Breast epithelium (tissue), 4 donors: ENCODE measurements at places on chromosomes 1 and 21. TPM values are rescaled to one million over a fixed set of nuclear protein-coding genes. Genes with fewer than 3 reads are reported as not detected.
A peak's percentile ranks its signal among the peaks of the same experiment; 100 is the strongest.

DNA sequence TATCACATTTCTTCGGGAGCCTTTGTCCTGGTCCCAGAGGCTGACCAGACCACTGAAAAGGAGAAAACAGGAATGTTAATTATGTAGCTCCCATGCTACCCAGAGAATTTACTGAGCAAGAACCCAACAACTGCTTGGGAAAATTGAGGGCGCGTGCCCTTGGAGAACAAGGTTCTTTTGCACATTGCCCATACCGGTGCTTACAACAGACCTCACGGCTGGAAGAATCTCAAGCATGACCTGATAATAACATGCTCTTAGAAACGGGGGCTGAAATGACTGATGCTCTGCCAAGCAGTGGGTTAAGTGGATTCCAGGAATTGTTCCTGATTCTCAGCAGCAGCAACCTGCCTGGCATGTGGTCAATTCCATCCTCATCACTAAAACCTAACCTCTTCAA is 49.3 kb upstream of the AJAP1 start:
- no peak overlapping the region for H3K4me3 ChIP-seq
- no peak overlapping the region for H3K27ac ChIP-seq
- no peak for DNase-seq
- peaks cover 53% of the 10 kb centered on the region for H3K27me3 ChIP-seq
- H3K36me3 ChIP-seq: no peaks in the 10 kb centered on the region
- no peaks in the 10 kb centered on the region for H3K4me1 ChIP-seq

GRCh38 chr1:167486090-167486824 is 32.1 kb downstream of the CD247 start:
- no peak for DNase-seq
- no peaks in the 10 kb centered on the region for H3K36me3 ChIP-seq
- no peaks in the 10 kb centered on the region for H3K4me1 ChIP-seq
- H3K27ac ChIP-seq: no peak overlapping the region
- H3K27me3 ChIP-seq: no peaks in the 10 kb centered on the region

- no peaks in the 10 kb centered on the region for H3K4me1 ChIP-seq
- H3K27me3 ChIP-seq: no peaks in the 10 kb centered on the region
- no peaks in the 10 kb centered on the region for H3K36me3 ChIP-seq
- H3K27ac ChIP-seq: no peak overlapping the region
These were observed 275.4 kb upstream of the BEND5 start for GRCh38 chr1:49052102-49052501.

- no peaks in the 10 kb centered on the region for H3K36me3 ChIP-seq
- no peak overlapping the region for H3K27ac ChIP-seq
- no peak overlapping the region for H3K4me3 ChIP-seq
- H3K4me1 ChIP-seq: no peaks in the 10 kb centered on the region
- no peak for DNase-seq
These were observed 13.4 kb downstream of the COP1 start for GRCh38 chr1:176193663-176194062.

GRCh38 chr1:76335882-76336281 is 261.3 kb downstream of the ST6GALNAC3 start:
- no peaks in the 10 kb centered on the region for H3K27me3 ChIP-seq
- H3K4me3 ChIP-seq: no peak overlapping the region
- no peaks in the 10 kb centered on the region for H3K4me1 ChIP-seq
- no peak overlapping the region for H3K27ac ChIP-seq

DNA sequence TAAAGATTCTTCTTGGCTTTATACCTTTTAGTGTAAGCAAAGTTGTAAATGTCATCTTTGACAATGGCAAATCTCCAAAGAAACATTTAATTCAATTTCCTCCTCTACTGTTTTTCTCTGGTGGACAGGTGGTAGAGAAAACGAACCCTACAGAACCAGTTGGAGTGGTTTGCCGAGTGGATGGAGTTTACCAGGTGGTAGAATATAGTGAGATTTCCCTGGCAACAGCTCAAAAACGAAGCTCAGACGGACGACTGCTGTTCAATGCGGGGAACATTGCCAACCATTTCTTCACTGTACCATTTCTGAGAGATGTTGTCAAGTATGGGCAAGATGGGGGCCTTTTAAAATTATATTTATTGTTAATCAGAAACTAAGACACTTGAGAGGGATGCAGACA is 25.8 kb downstream of the UAP1 start:
- H3K4me1 ChIP-seq: peaks cover 7% of the 10 kb centered on the region
- peak; percentile 64 for DNase-seq
- no peak overlapping the region for H3K4me3 ChIP-seq
- no peaks in the 10 kb centered on the region for H3K27me3 ChIP-seq
- no peaks in the 10 kb centered on the region for H3K36me3 ChIP-seq

DNA sequence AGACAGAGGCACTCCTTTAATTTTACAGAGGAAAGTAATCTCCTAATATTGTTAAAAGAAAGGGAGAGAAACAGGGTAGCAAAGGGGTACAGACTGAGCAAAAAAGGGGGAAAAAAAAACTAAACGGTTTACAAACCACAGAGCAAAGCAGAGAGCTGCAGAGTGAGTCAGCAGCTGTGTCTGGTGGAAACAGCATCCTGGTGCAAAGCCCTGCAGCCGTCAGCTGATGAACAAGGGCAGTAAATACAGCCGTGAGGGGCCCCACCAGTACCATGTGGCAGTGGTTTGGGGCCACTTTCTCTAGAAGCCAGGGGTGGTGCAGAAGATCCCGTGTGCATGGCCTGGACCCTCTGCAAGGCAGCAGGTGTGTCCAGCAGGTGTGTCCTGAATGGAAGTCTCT is 111.3 kb downstream of the ERG start:
- no peak overlapping the region for H3K27ac ChIP-seq
- DNase-seq: no peak
- no peaks in the 10 kb centered on the region for H3K27me3 ChIP-seq
- H3K4me1 ChIP-seq: no peaks in the 10 kb centered on the region

DNA sequence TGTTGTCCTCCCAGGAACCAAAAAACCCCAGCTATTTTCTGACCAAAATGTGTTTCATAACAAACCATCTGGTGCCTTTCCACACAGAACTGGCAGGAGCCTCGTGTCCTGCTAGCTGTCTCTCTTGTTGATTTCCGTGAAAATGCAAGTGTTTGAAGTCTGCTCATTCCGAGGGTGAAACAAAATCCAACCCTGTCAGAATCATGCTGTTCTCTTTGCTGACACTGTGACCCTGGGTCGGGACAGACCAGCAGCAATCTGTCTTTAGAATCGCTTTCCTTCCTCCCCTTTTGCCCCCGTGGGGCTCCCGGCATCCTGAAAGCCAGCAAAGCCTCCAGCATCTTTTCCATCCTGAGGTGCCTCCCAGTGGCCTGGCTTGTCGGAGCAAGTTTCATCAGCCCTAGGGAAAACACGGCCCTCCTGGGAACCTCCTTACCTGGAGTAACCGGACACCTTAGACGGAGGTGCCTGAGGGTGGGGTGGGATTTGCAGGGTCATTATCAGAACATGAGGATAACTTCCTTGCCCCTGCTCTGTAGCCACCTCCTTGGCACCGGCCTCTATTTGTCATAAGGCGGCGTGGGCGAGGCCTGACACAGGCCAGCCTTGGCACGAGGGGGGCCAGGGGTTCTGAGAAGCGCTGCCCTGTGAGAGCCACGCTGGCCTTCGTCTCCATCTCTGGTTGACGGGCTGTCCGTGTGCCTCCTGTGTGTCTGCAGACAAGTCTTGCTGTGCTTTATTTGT is 24.9 kb downstream of the LDLRAP1 start:
- peaks cover 8% of the 10 kb centered on the region for H3K4me1 ChIP-seq
- DNase-seq: peak; percentile 75
- H3K36me3 ChIP-seq: no peaks in the 10 kb centered on the region

DNA sequence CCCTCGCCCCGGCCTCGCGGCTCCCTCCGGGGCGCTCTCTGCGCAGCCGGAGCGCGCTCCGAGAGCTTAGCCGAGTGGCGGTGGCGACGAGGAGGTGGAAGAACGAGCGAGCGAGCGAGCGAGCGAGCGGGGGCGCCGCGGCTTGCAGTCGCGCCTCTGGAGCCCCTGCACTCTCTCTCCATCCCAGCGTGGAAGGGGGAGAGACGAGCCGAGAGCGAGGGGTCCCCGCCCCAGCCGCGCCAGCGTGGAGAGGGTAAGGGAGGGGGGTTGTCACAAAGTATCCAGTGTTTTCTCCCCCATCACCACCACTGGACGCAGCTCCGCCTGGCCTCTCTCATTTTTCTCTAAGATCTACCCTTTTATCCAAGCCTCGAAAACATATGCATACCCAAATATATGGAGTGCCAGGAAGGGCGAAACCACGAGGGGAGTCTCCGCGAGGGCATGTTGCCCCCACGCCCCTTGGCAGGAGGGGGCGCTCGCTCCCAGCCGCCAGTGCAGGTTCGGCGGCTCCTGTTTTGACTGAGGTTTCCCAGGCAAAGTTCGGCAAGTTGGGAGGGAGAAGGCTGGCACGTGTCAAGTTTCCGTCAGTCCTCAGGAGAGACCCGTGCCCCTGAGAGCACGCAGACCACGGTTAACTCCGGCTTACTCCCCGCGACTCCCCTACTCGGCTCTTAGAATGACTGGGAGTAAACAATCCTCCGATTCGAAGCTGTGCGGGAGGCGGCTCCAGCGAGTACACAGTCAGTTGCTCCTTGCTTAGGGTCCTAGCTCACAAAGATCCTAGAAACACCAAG is 569 bp upstream of the DAB1 start:
- peaks cover 49% of the 10 kb centered on the region for H3K27me3 ChIP-seq
- DNase-seq: no peak
- H3K4me3 ChIP-seq: peak overlapping the region; percentile 43
- no peaks in the 10 kb centered on the region for H3K36me3 ChIP-seq

GRCh38 chr1:167629681-167630567 is at the start of gene RCSD1:
Gene RCSD1 (plus strand): TSS chr1:167630232. CDS start chr1:167630424, 192 bp downstream.
- H3K4me3 ChIP-seq: peak within 1 kb of the TSS; percentile 65
- DNase-seq: no peak
- H3K27ac ChIP-seq: peak within 1 kb of the TSS; percentile 72
- H3K36me3 ChIP-seq: no peaks in the 10 kb centered on the region
- H3K27me3 ChIP-seq: no peaks in the 10 kb centered on the region

DNA sequence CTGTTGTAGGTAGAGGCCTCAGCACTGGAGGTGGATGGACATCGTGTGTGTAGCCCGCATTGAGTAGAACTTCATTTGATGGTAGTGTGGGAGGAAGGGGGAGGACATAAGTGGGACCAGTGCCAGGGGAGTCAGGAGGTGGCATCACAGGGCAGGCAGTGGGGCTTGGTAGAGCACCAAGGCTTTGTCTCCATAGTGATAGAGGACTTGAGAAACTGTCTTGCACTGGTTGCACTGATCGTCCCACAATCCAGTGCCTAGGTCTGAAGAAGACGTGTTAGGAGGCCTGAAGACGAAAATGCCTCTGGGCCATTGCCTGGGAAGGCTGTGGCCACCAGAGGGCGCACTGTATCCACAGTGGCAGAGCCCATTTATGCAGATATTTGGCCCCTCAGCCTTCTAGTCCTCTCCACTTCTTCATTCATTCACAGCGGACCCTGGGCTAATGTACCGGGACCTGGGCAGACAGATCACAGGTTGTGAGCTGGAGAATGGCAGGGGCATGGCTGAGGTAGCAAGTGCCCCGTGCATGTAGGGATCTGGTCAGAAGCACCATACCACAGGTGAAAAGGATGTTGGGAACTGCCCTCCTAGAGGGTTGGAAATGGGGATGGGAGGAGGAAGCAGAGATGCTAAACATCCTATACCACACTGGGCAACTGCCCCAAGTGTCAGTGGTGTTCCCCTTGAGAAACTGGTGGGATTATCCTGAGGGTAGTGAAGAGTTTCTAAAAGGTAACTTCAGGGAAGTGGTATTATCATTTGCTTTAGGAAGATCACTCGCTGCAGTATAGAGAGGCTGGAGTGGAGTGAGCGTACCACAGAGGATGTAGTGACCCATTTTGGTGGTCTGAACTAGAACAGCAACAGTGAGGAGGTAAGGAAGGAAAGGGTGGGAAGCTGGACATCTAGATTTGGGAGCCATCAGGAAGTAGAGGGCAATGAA is 95.3 kb downstream of the PIK3R3 start:
- peak; percentile 81 for DNase-seq
- peak overlapping the region; percentile 34 for H3K27ac ChIP-seq
- no peak overlapping the region for H3K4me3 ChIP-seq
- H3K27me3 ChIP-seq: no peaks in the 10 kb centered on the region

DNA sequence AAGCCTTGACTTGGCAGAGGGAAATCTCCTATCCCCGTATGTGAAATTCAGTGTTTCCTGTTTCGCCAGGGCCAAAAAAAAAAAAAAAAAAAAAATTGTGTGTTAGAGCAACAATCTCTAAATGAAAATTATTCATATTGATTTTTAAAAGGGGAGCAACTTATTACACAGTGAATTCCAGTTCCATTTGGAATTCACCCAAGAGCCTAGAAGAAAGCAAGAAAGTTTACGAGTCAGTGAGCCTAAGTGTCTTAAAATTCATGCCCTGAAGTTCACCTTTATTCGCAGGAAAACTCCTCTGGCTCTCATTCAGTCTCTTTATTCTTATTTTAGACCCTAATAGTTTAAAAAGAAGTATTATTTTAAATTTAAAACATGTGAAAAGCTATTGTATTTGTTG is 42.1 kb upstream of the HUNK start:
- H3K27me3 ChIP-seq: no peaks in the 10 kb centered on the region
- no peak overlapping the region for H3K4me3 ChIP-seq
- no peak for DNase-seq

DNA sequence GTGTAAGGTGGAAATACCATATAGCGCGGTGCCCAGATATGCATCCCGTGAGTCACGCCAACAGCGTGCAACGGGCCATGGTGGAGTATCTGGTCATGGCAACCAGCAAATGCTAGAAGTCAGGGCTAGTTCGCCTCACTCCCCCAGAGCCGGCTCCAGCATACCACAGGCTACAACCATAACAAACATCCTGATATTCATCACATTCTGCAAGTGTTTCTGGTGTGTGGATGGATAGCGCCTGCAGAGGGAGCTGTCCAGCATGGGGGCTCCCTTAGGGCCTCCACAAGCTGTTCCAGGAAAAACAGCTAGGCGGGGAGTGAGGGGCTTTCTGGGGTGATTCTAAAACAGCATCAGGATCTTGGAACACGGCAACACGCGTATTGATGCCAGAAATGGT is 6.8 kb downstream of the C1orf198 start:
- H3K4me1 ChIP-seq: peaks cover 58% of the 10 kb centered on the region
- no peaks in the 10 kb centered on the region for H3K36me3 ChIP-seq
- H3K27ac ChIP-seq: peak overlapping the region; percentile 57
- H3K4me3 ChIP-seq: no peak overlapping the region

GRCh38 chr1:177274687-177275211 is 104.0 kb downstream of the BRINP2 start:
- no peak overlapping the region for H3K4me3 ChIP-seq
- H3K27ac ChIP-seq: peak overlapping the region; percentile 27
- H3K4me1 ChIP-seq: no peaks in the 10 kb centered on the region
- no peak for DNase-seq
- H3K36me3 ChIP-seq: no peaks in the 10 kb centered on the region

SYNC gene
- 13.6 TPM for total RNA-seq

PRKCZ gene
- total RNA-seq: 17.9 TPM

CYP4B1 gene
- total RNA-seq: 74.1 TPM

CD34 gene
- 80.6 TPM for total RNA-seq

LYSMD1 gene
- 11.7 TPM for total RNA-seq

CD46 gene
- total RNA-seq: 204 TPM

SLC2A5 gene
- total RNA-seq: 2.7 TPM

CASZ1 gene
- total RNA-seq: 39.1 TPM

CFHR1 gene
- not detected for total RNA-seq

KCNJ9 gene
- total RNA-seq: not detected

SMPDL3B gene
- 14.9 TPM for total RNA-seq

MASP2 gene
- not detected for total RNA-seq

PRKAA2 gene
- 11.8 TPM for total RNA-seq
